ENCODE measurements at places on chromosomes 2 and 18.

GRCh38 chr2:132415256-132415914 lies 1.2 kb upstream of the GPR39 start:
- no peak for DNase-seq

- peak; percentile 46 for DNase-seq
These were observed 1.2 kb downstream of the VPS54 start for GRCh38 chr2:64017811-64018700.

DNA sequence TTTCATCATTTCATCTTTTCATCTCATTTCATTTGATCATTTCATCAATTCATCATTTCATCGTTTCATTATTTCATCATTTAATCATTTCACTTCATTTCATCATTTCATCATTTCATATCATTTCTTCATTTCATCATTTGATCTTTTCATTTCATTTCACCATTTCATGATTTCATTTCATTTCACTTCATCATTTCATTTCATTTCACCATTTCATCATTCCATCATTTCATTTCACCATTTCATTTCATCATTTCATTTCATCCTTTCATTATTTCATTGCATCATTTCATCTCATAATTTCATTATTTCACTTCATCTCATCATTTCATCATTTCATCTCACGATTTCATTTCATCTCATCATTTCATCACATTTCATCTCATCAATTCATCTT lies 127.8 kb downstream of the ANKRD30BL start:
- no peak for DNase-seq

GRCh38 chr2:169363560-169364150 lies 1.3 kb upstream of the LRP2 start:
- DNase-seq = no peak

- DNase-seq = no peak
These were observed 7.1 kb upstream of the ME2 start for GRCh38 chr18:50871846-50872245.

- DNase-seq = no peak
These were observed 151.4 kb downstream of the TMEFF2 start for GRCh38 chr2:192043216-192043870.

DNA sequence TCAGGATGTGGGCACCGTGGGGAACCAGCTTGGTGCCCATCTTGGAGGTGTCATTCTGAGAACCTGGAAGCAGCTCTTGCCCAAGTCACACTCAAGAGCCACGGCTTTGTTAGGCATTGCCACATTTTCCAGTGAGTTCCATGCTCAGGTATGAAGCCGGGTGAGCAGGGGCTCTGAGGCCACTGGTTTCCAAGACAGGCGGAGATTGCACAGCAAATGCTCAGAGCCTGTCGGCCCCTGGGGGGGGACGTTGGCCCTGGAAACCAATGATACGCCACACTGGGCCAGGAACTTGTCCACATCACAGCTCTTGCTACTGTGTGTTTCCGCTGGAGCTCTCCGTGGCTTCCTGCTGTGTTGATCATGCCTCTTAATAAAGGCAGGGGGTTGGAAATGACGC lies 52.5 kb upstream of the SALL3 start:
- DNase-seq = no peak

- DNase-seq = no peak
These were observed 207.5 kb downstream of the NR4A2 start for GRCh38 chr2:156125018-156125417.

GRCh38 chr18:48121752-48122151 lies 191.3 kb upstream of the SMAD2 start:
- DNase-seq = no peak

- DNase-seq = no peak
These were observed 60.0 kb downstream of the ZEB2 start for GRCh38 chr2:144459937-144460336.

GRCh38 chr18:45835057-45835636 lies 9.7 kb downstream of the SIGLEC15 start:
- no peak for DNase-seq

DNA sequence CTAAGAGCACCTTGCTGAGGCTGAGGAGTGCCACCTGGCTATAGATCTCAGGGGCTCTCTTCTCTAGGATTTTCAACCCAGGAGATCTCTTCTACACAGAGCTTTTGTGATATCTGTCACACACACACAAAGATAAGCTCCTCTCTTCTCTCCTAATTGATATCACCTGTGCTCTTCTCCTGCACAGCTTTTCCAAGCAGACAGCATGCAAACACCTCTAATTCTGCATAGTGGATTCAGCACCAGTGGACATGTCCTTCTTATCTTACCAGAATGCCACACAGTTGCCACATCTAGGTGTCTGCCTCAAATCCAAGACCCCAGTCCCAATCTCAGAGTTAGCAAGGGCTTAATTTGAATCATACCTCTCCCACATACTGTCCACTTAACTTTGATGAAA lies 43.9 kb downstream of the LRATD1 start:
- DNase-seq = no peak

DNA sequence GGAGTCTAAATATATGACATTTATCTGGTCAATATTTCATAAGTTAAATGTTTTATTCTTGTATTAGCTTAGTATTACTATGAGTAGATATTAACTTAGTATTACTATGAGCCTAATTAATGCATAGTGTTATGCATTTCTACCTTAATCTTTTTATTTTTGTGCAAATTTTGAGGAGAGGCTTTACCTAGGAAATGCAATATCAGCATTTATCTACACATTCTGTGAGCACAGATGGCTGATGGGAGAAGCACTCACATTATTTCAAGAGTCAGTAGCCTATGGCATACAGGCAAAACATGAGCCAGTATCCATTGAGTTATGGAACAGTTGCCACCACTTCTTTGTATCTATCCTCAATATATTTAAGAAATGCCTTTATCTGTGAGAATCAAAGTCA lies 404.6 kb upstream of the KCNJ3 start:
- DNase-seq = no peak

DNA sequence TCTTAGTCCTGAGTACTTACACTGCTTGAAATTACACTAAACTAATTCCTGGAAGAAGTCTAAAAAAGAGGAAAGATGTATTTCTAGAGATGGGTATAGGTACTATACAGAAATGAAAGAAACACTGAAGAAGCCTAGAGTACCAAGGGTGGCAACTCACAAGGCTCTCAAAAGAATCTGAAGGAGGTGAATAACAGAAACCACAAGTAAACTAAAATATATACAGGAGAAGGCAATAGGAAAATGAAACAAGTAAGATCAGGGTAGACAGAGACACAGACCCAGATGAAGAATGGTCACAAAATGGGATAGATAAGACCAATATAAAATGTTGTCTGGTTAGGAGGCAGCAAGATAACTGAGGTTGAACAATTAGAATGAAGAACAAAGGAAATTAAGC lies 59.9 kb downstream of the USP37 start:
- no peak for DNase-seq

DNA sequence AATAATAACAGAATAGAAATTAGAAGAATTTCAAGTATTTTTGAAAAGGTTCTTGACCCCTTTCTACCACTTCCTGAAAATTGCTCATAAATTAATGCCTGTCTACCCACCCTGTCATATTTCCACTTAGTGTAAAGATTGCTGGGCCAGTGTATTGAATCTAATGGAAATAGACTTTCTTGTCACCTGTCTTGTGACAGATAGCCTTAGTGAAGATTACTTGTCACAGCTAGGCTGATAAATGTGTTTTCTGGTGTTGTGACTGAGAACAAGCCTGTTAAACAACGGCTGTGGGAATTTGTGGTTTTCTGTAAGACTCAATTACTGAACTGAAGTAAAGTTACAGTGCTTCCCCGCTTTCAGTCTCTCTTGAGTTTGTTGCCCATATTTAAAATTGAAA lies 37.0 kb downstream of the PIK3C3 start:
- peak; percentile 11 for DNase-seq

GRCh38 chr2:240425697-240426096 lies 9.8 kb upstream of the GPC1 start:
- DNase-seq = no peak

GRCh38 chr2:159564081-159564480 lies 52.3 kb downstream of the BAZ2B start:
- DNase-seq = no peak

DNA sequence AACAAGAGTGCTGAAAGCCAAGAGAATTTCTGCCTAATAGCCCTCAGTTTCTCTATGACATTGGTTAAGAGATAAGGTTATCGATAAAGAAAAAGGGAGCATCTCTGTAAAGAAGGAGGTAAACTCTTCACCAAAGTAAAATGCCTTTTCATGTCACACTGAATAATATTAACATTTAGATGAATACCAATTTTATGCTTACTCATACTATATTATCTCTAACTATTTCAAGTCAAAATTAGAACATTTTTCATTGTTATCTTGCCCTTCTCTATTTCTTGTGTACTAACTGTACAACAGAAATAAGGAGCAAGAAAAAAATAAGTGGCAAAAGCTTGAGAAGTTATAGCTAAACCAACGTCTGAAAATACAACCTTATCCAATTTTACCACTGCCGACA lies 127.5 kb downstream of the EXOC6B start:
- no peak for DNase-seq

DNA sequence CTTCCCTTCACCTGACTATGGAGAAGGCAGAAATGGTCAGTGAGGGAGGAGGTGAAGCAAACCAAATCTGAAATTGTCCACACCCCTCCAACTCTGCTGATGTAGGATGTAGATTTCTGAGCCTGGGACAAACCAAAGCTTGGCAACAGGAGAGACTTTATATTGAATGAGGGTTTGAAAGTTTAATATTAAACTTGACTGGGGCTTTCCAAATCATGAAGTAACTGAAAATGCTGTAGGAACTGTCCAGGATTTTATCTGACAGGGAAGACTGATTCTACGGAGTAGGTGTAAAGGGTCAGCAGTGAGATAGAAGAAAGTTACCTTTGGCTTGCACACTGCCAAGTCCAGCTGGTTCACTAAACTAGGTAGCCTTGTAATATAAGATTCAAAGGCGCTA lies 194.5 kb downstream of the TDRD15 start:
- no peak for DNase-seq

DNA sequence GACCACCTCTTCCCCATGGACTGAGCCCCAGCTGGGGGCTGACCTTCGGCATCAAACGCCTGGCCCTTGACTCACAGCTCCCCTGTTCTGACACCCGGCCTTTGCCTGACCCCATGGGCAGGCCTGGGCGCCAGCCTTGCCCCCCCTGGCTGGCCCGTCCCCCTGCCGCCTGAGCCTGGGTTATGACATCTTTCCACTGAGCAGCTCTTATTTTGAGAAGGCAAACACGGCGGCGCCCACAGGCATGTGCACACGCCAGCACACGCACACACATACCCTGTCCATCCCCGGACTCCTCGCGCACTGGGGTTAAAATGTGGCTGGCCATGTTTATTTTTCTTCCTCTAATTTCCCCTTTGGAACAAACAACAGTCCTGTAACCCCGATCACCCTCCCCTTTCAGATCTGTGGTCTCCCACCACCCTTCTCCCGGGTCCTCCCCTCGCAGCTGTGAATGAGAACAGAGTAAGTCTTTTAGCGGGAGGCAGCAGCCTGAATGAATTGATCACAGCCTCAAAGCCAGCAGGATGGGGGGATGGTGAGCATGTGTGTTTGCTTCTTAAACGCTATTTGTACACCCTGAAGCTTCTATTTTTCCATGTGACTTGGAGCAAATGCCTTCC lies 11.8 kb upstream of the ATOH8 start:
- no peak for DNase-seq

GRCh38 chr2:232342635-232343565 lies 35.7 kb upstream of the ALPP start:
- no peak for DNase-seq

DNA sequence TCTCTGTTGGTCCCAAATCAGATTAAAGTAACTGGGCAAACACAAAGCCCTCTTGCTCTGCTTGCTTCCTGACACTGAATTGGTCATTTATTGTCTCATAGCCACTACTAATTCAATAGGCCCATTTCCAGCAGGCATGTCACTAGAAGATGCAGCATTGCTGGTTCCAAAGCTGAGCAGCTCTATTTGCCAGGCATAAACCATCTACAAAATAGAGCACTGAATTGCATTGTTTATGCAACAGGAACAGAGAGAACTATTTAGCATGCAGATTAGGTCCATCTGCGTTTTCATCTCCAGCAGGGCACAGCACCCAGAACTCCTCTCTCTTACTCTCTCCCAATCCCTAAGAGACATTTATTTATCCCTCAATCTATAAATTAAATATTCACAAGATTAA lies 227.6 kb downstream of the SUCLG1 start:
- DNase-seq = no peak

- DNase-seq = no peak
These were observed 270.7 kb downstream of the PIEZO2 start for GRCh38 chr18:10878703-10879102.

- DNase-seq = no peak
These were observed 40.2 kb downstream of the EFEMP1 start for GRCh38 chr2:55883357-55883756.

- DNase-seq = no peak
These were observed 17.4 kb downstream of the MYO7B start for GRCh38 chr2:127552846-127553245.

- DNase-seq = no peak
These were observed 121.3 kb upstream of the FOSL2 start for GRCh38 chr2:28271231-28271918.

- no peak for DNase-seq
These were observed 94.1 kb downstream of the CSRNP3 start for GRCh38 chr2:165563468-165564225.

GRCh38 chr2:46267616-46268015 lies 29.6 kb upstream of the EPAS1 start:
- no peak for DNase-seq

GRCh38 chr2:222753251-222753824 lies 81.9 kb downstream of the MOGAT1 start:
- no peak for DNase-seq

DNA sequence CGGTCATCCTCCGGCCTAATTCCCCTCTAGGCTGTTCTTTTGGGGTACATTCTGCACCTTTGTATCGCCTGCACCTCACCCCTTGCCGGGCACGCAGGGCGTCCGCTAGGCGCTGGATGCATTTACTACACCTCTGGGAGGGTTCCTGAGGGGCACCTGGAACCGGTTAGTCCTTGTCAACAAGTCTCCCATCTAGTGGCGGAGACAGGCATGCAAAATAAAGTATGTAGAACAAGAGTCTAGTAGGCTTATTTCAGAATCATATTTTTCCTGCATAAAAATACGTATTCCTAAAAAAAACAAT lies 705 bp upstream of the TEX261 start:
- DNase-seq = peak; percentile 13

DNA sequence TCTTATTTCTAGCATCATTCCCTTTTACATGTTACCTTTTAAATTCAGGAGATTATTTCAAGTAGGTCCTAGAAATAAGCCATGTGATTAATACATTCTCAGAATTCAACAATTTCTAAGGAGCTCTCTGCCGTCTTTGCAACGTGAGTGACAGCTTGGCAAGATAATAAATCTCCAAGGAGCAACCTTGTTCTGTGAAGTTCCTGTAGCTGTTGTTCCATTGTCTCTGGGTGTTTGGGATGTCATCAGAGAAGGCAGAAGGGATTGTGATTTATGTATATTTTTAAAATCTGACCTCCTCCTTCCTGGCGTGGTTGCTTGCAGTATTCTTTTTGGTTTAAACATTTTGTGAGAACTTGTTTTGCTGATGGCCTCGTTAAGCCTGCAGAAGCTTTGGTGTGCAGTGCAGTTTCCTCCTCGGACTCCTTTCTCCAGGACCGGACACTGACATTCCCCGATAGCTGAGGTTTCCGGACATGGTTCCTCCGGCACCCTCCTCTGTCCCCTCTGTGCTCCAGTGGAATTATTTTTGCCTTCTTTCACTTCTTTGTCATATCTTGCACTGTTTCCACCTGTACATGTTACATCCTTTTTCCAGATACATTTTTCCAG lies 33.7 kb downstream of the RAMP1 start:
- no peak for DNase-seq

Measured in SW 1271 (cell line).